ENCODE measurements at places on chromosomes 7 and 10.

DNA sequence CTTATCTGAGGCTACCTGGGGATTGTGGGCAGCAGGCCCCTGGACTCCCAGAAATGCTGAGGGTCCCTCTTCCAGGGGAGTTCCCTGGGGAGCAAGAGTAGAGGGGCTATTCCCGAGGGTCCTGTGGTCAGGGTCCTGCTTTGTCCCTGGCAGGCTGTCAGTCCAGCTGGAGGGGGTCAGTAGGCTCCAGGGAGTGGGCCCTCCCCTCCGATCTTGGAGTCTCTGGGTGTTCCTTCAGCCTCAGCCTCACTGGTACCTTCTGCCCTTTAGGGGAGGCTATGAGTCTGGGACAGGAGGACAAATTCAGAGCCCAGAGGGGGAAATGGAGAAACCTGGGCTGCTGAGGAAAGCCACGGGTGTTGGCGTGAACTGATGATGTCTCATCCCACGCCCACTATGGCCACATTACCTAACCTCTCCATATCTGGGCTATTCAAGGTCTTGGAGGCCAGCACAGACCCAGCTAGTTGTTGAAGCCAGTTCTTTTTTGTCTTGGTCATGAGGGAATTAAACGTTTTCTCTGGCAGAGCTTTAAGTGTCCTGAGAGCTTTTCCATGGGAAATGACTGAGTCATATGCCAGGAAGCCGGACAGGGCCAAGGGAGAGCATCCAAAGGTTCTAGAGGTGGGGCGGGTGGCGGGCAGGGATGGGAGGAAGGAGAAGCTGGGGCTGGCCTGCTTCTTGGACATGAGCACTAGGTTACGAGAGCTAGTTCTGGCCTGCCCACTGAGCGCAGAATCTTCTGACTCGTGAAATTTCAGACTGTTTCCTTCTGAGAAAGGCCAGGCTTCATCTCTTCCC lies 6.2 kb downstream of the CALHM2 start:
- peak; percentile 94 for DNase-seq

GRCh38 chr10:102781090-102781920 lies 37.6 kb downstream of the WBP1L start:
- DNase-seq = no peak

DNA sequence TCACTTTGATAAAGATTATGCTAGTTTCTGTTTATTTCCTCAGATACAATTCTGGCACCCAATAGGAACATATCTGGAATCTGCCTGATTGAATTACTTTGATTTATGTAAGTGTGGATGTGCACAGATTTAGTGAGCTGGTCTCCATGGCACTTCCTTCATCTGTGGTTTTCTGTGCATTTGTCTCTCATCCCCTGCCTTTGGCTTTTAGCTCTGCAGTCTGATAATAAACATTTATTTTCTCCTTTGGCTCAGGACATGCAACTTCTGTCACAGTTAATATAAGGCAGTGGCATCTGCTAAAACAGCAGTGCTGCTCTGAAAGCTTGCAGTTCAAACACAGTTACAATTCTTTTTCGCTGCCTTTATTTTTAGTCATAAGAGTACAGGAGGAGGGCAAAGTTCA lies 273.7 kb upstream of the CHRM2 start:
- DNase-seq = no peak

GRCh38 chr10:6400821-6401465 lies 179.1 kb downstream of the PRKCQ start:
- no peak for DNase-seq

DNA sequence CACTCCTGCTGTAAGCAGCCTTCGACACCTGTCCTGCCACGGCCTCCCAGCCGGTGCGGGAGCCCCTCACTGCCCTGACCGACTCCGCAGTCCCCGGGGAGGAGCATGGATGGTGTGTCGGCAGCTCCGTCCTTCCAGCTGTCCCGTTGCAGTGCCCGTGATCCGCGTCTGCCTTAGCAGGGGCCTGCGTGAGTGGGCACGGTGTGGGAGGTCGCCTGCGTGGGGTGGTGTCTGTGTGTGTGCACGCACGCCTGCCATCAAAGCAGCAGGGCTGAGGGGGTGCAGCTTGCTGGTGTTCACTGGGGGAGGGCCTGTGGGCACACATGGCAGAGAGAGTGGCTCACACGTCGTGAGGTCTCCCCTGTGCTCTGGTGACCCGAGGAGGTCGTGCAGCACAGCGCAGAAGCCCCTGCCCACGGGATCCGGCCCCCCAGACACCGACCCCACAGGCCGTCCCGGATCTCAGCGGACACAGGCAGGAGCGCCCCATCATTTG lies 10.3 kb downstream of the MAFK start:
- no peak for DNase-seq

DNA sequence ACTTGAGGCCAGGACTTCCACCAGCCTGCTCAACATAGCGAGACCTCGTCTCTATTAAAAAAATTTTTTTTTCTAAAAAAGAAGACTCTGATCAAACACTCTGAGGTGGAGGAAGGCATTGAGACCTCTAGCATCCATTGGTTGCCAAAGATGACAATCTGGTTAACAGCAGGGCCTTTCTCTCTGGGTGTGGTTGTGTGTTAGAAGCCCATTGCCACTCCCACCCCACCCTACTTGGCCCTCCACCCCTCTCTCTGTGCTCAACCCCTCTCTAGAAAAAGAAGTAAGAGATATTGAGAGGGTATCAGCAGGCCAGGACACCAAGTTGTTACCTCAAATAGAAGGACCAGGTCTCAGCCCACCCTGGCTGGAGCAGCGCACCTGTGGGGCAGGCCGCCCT lies 57.4 kb upstream of the MXI1 start:
- no peak for DNase-seq

GRCh38 chr10:21885940-21886339 lies 117.6 kb downstream of the DNAJC1 start:
- no peak for DNase-seq

- no peak for DNase-seq
These were observed 77.6 kb upstream of the UNC5B start for GRCh38 chr10:71134732-71135211.

DNA sequence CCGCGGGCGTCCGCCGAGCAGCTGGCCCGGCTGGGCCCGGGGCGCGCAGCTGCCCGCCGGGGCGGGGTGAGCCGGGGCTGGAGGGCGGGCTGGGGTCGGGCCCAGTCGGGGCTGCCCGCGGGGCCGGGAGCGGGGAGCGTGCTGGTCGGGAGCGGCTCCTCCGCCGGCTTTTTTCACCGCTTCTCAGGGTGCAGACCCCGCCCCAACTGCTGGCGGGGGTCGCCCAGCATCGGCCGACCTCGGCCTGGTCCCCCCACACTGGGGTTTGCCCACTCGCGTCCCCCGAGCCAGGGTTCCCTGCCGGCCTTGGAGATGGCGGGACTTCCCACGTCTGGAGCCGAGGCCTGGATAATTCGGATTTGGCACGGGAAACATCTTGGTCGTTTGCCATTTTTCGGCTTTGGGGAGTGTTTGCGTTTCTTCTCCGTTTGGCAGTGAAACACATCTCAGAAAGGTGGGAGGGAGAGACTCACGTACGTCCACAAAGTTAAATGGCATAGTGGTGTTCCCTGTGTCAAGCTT lies 432 bp downstream of the TMEM248 start:
- peak; percentile 71 for DNase-seq

DNA sequence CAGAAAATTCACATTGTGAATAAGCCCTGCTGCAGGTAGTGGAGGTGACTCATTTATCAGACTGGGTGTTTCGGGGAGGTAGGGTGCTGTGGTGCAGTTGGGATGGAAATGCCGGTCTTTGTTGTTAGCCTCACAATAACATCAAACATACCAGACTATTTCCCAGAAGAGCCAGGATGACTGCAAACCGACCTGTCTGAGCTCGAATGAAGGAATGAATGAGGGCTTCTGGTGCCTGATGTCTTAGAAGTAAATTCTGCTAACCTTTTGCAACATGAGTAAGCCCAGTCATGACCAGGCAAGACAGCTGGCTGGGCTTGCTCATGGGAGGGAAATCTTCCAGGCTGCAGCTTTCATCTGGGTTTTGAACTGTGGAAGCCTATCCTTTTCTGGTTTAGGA lies 2.4 kb upstream of the VDAC2 start:
- DNase-seq = peak; percentile 76

DNA sequence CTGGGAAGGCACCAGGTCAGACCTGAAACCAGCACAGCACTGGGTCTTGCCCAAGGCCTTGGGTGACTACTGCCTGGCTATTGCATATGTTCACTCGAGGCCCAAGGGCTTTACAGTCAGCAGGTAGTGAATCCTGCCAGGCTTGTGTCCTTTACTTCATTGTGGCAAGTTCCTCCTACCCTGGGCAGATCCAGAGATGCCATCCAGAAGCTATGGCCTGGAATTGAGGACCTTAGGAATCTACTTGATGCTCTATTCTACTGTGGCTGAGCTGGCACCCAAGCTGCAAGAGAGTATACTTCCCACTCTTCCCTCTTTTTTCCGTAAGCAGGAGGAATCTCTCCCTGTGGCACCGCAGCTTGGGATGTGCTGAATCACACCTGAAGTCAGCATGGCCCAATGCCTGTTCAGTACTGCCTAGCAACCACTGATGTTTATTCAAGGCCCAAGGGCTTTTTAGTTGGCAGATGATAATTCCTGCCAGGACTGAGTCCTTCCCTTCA lies 246.7 kb upstream of the CTBP2 start:
- DNase-seq = peak; percentile 44

DNA sequence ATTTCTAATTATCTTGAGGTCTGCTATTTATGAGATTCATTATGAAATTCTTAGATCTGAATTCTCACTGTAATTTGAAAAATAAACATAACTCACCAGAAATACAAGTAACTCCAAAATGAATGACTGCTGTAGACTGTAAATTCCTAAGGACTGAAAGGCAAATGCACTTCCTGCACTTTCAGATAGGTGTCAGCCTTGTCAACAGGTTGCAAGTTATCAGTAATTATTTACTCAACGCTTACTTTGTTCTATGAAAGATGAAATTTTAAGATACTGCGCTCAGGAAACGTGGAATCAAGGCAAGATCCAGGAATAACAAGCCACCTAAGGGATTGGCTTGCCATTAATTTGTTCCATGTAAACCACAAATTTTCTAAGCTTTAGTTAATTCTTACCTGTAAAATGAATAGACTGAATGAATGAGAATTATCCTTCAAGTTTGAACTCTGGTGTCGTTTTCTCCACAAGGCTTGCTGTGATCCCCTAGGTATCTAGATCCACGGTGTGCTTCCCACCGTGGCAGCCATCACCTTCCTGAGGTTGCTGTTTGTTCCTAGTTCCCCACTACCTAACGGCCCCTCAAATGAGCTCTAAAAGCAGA lies 12.6 kb downstream of the DHX32 start:
- DNase-seq = peak; percentile 68

GRCh38 chr7:39507866-39508551 lies 58.2 kb upstream of the YAE1 start:
- no peak for DNase-seq

DNA sequence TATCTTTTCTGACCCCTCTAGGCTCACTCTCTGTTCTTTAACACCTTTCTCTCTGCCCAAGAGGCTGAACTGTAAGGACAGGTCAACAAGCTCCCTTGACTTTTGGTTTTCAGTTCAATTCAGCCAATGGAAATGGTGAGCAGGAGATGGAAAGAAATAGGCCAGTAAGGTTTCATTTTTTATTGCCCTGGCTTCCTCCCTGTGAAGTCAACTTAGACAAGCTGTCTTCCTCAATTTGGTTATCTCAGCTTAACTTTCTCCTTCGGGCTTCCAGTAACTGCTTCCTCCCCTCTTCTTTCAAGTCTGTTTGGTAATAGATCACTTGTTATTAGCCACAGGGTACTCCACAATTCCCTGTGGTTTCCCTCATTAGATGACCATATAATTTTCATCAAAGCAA lies 19.7 kb downstream of the LIPK start:
- DNase-seq = no peak

GRCh38 chr7:120431016-120431415 lies 158.0 kb downstream of the KCND2 start:
- DNase-seq = no peak

GRCh38 chr10:122464586-122464985 lies 3.2 kb downstream of the HTRA1 start:
- DNase-seq = no peak

DNA sequence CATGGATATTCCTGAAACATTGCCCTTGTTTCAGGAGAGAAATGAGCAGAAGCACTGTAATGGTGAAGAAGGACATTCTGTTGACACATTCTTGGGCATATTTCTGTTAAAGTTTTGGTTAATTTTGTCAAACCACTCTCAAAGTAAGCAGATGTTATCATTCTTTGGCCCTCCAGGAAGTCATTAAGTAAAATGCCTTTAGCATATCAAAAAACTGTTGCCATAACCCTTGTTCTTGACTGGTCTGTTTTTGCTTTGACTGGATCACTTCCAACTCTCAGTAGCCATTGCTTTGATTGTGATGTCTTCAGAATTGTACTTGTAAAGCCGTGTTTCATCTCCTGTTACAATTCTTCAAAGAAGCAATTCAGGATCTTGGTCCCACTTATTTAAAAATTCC lies 404.3 kb upstream of the LRRTM3 start:
- DNase-seq = no peak

- no peak for DNase-seq
These were observed 150.3 kb downstream of the AHR start for GRCh38 chr7:17448479-17449423.

DNA sequence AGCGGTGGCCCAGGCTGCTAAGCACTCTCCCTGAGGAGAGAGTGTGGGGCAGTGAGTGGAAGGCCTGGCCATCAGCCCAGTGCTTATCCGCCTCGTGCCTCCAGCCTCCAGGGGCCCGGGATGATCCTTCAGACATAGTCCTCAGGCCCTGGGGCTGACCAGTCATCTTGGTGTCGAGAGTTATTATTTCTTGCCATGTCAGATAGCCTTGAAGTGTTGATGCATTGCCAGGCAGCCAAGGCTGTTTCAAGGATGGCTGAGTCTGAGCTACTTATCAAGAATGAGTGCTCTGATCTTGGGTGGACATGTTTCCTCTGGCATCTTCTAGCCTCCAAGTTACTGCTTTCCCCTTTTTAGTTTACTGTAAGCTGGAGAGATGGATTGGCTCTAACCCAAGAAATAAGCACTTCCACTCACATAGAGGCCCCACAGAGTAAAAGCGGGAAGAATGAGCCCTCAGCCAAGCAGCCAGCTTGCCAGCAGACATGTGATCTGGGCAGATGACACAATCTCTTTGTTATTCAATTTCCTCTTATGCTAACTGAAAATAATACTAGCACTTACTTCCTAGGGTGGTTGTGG lies 136.5 kb upstream of the NAMPT start:
- peak; percentile 100 for DNase-seq

DNA sequence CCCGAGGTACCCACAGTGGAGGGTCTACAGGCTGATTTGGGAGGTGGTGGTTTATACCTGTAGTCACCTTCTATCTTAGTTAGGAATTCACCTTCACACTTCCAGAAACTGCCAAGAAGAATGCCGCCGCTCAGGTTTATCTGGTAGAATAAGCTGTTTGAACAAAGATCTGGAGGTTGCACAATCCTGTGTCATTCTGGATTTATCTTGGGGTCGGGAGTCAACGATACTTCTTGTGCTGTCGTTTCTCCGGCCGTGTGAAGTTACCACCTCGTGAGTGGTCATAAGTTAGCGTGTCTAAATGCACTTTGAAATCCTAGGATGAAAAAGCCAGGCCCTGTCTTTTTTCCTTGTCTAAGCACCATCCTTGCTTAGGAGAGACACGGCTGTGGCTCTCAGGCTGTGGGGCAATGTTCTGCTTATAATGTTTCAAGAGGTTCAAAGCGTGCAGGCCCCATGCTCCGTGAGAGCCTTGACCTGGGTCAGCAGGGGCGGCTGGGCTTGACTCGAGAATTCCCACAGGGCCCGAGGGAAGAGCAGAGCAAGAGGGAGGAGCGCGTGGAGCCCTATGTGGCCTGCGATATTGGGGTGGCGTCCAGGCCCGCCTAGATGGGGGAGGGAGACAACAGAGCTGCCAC lies 35.5 kb downstream of the GRIFIN start:
- no peak for DNase-seq

GRCh38 chr7:136998495-136998894 lies 130.0 kb downstream of the CHRM2 start:
- peak; percentile 48 for DNase-seq

- DNase-seq = no peak
These were observed 66.2 kb upstream of the PDGFA start for GRCh38 chr7:585873-586272.
